ENCODE measurements at places on chromosomes 12 and 14.

DNA sequence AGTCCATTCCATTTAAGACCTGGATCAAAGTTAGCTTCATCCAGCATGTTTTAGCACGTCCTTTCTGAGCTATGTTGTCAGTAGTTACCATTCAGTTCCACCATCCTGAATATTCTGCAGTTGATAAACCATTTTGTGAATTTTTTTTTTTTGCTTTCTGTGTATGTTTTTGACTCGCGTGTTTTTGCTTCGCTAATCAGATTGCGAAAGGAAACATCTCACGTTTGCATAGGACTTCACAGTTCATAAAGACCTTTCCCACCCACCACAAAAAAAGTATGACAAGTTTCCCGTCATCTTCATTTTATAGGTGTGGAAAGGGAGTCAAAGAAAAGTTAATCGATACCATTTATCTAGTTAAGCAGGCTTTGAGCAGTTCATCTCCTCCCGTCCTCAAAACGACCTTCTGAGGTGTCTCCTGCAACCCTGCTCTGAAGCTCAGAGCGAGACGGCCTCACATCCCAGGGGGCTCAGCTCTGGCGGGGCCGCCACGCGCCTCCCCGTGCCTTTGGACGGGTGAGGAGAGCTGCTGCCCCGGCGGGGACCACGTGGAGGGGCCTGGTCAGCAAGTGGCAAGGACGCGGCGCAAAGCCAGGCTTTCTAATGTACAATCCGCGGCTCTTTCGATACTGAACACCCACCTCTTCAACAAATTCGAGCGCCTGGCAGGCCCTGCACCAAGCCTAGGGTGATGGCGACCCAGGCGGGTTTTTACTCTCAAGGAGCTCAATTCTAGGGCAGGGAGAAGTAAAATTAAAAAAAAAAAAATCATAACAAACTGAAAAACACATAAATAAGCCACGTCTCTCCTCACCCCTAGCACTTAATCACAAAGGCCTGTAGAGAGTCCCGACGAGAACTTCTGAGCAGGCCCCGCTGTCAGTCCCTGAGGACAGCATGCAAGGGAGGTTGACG, 988 bp upstream of the TMEM263 start:
- DNase-seq: peak; percentile 28

GRCh38 chr14:92385561-92385960, 62.6 kb downstream of the SLC24A4 start:
- no peak for DNase-seq

DNA sequence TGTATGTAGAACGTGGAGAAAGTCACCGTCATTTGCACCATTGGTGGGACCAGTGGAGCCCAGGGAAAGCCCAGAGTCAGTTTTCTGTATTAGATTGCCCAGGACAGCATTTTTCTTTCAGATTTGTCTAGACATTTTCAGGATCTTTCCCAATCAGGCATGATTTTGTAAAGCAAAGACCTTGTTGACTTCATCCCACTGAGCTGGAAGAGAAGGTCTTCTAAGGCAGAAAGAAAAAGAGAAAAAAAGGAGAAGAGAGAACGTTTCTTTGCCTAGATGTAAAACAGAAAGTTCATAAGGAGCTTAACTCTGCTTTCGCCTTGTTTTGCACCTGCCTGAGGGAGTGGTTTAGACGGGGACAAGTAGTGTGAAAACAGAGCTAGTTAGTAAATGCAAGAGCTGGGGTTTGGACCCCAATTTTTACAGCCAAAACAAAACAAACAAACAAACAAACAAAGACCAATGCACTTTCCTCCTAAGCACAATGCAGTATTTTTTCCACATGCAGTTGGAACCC, 273.1 kb downstream of the ZFP36L1 start:
- no peak for DNase-seq

GRCh38 chr14:96662116-96662970, 134.8 kb upstream of the VRK1 start:
- DNase-seq: no peak

DNA sequence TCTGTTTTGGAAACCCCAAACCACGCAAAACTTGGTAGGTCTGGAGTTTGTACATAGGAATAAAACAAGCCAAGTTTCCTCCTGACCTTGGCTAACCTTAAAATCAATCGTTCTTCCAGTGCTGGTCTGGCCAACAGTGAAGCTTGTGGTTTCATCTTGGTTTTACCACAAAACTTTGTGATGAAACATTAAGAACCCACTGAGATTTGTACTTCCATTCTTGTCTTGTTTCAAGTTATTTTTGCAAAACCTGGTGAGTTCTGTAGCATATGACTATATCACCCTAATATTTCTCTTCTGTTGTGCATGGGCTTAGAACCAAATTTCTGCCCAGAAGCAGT, 26.4 kb downstream of the SIX1 start:
- DNase-seq: no peak

- DNase-seq: no peak
These were observed 105.0 kb downstream of the ETNK1 start for GRCh38 chr12:22729957-22730443.

DNA sequence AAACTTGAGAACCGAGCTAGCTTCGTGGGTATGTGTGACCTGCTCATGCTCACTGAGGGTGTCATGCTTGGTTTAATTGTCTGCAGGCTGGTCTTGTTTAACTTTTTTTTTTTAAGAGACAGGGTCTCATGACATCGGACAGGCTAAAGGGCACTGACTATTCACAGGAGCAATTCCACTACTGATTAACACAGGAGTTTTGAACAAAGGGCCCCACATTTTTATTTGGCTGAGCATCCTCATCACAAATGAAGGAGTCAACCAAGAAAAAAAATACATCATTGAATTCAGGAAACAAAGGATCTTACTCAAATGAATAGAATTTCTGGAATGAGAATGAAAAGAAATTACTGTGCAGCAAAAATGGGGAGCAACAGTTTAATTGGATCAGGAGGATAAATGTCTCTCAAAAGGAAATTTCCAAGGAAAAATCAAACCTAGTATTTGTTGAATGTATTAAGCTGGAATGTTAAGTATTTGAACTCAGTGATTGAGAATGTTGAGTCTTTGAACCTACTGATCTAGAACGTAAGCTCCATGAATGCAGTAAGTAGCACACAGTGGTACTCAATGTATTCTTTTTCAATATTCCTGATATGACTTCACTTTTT, 20.8 kb upstream of the PYROXD1 start:
- no peak for DNase-seq

GRCh38 chr12:95984682-95985081, 11.5 kb downstream of the HAL start:
- no peak for DNase-seq

DNA sequence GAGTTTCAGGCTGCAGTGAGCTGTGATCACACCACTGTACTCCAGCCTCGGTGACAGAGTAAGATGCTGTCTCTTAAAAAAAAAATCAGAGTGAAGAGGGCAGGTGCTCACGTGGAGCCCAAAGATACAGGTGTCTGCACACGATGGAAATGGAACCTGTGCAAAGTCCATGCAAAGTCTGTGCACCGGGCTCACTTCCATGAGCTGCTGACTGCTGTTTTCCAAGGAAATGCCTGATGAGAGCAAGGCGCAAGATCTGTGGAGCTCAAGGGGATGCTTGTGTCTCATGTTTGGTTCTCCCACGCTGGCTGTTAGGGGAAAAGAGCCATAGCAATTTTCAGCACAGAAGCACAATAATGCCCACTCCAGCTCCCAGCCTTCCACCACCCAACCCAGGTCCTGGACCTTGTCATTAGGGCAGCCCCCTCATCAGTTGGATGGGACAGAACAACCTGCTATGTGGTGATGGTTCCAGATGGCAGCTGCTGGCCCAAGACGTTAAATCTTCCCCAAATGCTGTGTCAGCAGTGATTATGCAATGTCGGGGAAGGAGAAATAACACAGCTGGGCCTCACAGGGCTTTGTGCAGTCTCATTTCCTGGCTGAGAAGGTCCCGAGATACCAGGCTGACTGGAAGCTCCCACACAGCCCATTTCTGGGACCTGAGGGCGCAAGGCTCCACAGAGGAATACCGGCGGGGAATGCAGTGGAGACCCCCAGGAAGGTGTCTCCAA, 27.9 kb upstream of the DICER1 start:
- no peak for DNase-seq

Data from activated B cell treated with CpG ODN at 0.5 μM for 24 hours (primary cell).